ENCODE measurements at places on chromosomes 3 and 15.
A peak's percentile ranks its signal among the peaks of the same experiment; 100 is the strongest.

DNA sequence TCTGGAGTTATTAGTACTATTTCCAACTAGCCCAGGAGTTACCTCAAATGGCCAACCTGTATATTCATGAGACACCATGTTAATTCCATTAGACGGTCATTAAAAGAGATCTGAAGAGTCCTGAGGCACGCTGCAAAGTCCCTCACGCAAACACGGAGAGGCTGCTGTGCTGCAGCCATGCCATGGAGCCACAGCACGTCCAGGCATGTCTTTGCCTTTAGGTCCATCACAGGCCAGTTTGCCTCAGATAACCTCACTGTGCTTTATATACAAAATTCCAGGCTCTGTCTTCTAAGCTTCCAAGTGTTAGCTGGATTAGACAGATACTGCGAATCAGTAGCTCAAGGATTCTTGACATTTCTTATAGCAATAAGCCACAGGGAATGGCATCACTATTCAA lies 9.8 kb upstream of the PLAAT1 start:
- DNase-seq = no peak

GRCh38 chr15:101536166-101536874 lies 46.8 kb upstream of the PCSK6 start:
- no peak for DNase-seq

DNA sequence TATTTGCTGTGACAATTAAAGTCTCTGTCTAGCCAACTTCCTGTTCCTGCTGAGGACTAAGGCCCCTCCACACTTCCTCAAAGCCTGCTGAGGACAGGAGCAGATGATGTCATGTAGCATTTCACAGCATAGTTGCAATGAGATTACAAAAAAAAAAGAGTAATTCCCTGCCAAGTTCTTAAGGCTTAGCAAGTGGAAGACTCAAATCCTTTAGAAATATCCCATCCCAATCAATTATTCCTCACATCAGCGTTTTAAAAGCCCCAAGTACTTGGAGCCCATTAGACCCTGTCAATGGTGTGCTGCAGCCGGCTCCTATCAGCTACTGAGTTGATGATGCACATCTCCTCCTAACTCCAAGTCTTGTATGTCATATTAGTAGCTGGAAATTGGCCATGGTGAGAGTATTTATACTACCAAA lies 51.7 kb downstream of the TRANK1 start:
- no peak for DNase-seq

- DNase-seq = no peak
These were observed 475.0 kb downstream of the TUSC7 start for GRCh38 chr3:117184574-117184973.

DNA sequence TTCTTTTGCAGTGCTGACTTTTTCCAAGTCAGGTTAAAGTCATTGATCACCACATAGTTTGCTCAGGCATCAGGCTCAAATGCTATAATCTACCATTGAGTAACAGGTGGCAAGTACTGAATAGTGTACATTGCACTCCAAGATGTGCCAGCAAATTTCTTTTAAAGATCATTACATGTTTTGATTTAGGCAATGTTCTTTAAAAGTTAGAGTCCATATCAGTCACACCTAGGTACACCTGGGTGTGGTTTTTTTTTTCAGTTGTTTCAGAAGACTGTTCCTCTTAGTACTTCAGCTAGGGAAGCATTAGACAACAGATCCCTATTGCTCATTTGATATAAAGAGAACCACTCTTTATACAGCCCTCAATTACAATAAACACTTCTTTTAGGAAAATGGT lies 10.6 kb upstream of the SLC4A7 start:
- DNase-seq = no peak

DNA sequence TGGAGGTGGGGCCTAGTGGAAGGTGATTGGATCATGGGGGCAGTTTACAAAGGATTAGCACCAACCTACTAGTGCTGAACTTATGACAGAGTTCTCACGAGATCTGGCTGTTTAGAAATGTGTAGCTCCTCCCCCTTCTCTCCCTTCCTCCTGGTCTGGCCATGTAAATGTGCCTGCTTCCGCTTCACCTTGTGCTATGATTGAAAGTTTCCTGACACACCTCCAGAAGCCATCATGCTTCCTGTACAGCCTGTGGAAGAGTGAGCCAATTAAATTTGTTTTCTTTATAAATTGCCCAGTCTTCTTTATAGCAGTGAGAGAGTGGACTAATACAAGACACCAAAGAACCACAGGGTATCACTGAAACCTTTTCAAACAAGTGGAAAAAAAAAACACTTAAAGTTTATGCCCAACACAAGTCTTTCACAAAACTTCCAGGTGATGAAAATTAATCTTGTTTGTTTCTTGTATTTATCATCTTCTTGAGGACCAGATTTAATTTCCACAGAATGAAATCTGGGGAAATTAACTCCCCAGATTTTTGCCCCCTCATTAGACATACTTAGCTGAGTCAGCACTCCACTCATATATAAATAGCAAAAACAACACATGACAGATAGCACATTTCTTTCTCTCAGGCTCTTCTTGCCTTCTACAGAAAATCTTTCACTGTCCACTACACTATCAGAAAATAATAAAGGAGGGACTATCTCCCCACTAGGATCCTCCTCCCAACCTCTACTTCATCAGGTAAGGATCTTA lies 847.2 kb downstream of the TUSC7 start:
- peak; percentile 25 for DNase-seq

DNA sequence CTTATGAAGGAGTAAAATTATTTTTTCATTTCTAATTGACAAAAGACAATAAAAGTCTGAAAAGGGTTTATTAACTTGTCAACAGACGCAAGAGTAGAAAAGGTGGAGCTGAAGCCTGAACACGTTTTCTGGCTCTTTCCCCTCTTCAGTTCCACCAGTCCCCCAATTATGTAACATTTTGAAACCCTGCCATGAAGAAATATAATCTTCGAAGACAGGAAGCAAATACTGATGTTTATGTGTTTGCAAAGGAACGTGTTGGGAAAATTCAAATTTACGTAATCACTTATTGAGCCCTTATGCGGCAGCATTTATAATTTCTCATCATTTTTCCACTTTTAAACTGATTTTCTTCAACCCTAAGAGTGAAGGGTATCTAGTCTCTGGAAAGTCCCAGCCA lies 767 bp downstream of the AP3S2 start:
- DNase-seq = no peak
